H54 (cell line): ENCODE measurements at places on chromosomes 12 and 14.

DNA sequence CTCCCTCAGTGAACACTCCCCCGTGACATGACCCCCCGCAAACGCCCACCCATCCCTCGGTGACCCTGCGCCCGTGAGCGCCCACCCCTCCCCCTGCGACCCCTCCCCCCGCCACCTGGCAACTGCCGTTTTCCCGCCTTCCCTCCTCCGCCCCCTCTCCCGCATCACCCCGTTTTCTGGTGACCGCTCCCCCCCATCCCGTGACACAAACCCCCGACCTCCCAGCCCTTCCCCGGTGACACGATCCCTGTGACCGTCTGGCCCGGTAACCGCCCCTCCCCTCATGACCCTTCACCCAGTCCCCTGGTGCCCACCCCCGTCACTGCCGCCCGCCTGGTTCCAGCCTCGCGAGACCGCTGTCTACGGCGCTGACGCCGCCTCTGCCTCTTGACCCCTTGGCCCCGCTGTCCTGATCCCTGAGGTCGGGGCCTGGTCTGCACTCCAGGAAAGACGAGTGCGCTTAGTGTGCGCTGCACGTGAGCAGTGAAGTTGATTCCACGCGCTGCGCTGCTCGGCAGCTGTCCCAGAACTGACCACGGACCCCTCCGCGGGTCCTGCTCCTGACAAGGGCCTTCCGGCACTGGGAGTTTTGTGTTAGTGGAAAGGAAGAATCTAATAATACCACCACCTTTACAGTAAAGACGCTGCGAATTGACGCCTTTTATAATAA, 59.4 kb downstream of the DDX51 start:
- DNase-seq, result peak; percentile 65

GRCh38 chr12:32027684-32028365, 68.6 kb downstream of the RESF1 start:
- no peak for DNase-seq

DNA sequence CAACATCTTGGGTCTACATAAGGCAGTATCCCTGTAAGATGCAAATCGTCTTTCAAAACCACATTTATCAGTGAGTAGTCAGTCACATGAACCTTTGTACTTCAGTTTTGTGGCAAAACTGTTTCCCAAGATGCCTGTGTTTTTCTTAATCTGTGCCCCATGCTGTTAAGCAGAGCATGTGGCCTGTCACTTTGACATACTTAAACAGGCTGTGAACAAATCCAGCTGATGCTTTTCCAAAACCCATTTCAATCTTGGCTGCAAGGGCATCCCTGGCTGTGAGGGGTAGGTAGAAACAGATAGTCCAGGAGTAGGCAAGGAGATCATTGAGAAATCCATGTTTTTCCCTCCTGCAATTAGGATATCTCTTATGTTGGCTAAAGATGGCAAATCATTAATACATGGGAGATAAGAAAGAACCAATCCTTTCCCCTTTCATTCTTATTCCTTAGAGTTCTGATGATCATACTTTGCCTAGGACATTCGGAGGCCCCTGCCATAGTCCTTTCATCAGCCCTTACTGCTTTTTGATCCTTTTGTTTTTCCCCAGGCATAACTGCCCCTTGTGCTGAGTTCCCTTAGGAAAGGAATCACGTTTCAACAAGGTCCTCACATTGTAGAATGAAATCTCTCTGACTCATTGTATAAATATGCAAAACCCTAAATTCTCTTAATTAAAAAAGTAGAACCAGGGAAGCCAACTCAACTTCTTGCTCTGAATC, 121.1 kb upstream of the EEA1 start:
- DNase-seq, result no peak

DNA sequence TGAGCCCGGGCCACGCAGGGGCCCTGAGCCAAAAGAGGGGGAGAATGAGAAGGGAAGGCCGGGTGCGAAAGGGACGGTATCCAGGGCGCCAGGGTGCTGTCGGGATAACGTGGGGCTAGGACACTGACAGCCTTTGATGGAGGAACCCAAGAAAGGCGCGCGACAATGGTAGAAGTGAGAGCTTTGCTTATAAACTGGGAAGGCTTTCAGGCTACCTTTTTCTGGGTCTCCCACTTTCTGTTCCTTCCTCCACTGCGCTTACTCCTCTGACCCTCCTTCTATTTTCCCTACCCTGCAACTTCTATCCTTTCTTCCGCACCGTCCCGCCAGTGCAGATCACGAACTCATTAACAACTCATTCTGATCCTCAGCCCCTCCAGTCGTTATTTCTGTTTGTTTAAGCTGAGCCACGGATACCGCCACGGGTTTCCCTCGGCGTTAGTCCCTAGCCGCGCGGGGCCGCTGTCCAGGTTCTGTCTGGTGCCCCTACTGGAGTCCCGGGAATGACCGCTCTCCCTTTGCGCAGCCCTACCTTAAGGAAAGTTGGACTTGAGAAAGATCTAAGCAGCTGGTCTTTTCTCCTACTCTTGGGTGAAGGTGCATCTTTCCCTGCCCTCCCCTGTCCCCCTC, 3.0 kb downstream of the SSTR1 start:
- DNase-seq, result no peak

DNA sequence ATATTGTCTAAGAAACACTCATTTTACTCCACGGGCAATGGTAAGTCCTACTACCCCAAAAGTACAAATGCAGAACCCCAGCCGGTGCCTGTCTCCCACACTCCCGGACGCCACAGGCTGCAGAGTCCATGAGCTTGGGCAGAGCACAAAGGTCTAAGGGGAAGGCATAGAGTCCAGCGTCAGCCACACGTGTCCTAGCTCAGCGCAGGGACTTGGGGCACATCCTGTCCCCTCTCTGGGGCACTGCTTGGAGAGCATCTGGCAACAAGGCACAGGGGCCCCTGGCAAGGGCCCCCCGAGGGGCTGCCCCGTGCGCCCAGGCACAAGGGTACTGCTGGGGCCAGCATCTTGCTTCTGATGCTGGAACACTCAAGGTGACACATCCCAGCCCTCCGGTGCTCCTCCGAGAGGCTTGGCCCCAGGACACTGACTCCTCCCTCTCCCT, 58.4 kb downstream of the BCL11B start:
- DNase-seq, result no peak

GRCh38 chr14:96961895-96962294, 164.7 kb downstream of the VRK1 start:
- DNase-seq, result no peak

DNA sequence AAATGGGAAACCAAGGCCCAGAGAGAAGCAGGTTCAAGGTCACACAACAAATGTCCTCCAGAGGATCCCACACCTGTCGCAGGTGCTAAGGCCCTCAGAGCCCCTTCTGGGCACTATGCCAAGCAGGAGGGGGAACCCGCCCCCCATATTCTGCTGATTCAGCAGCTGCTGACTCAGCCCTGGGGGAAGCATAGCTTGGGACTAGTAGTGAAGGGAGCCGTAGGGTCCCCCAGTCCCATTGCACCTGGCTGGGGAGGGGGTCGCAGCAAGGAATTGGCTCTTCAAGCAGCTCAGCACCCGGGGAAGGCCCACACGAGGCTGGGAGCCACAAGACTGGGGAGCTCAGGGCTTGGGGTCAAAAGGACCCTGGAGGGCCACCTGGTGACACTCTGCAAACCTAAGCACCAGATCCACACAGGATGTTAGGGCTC, 1.0 kb downstream of the RASAL1 start:
- no peak for DNase-seq

- no peak for DNase-seq
These were observed 753 bp upstream of the DLGAP5 start for GRCh38 chr14:55192054-55192621.

DNA sequence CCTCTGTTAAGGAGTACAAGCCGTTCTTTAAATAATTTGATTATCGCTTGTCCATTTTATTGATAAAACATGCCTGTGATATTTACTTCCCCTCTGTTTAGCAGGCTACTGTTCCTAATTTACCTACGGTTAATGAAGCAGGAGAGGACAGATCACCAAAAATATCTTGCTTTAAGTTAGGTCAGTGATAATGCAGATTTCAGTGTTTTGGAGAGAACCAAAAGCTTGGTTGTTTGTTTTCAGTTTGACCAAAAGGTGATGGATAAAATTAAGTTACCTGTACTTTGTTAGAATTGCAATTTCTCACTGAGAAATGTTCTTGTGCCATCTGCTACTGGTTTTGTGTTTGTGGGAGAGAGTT, 958 bp downstream of the SPATS2 start:
- no peak for DNase-seq

DNA sequence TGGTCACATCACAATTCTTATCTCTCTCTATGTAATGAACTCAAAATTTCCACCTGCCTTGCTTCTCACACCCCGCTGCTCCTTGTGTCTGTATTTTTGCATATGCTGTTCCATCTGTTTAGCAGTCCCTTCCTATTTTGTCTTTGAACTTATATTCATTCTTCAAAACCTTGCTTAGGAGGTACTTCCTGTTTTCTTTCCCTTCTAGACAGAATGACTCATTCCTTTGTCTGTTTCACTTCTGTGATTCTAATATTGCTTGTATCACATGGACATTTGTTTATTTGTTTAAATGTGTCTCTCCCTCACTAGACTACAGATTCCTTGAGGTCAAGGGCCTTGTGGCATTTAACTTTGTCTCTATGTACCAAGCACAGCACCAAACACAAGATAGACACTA, 424.2 kb downstream of the ETNK1 start:
- DNase-seq, result no peak

- DNase-seq, result peak; percentile 59
These were observed 61.9 kb downstream of the SMUG1 start for GRCh38 chr12:54126696-54127537.

GRCh38 chr14:54603362-54603761, 36.4 kb downstream of the SAMD4A start:
- DNase-seq, result no peak

GRCh38 chr12:104072099-104072498, 7.8 kb downstream of the HCFC2 start:
- no peak for DNase-seq
